ENCODE measurements at places on chromosomes 2 and 18. TPM values are rescaled to one million over a fixed set of nuclear protein-coding genes. Genes with fewer than 3 reads are reported as not detected.

- no peak overlapping the region for H3K27ac ChIP-seq
- no peaks in the 10 kb centered on the region for H3K36me3 ChIP-seq
- DNase-seq, result no peak
- no peaks in the 10 kb centered on the region for H3K27me3 ChIP-seq
- H3K4me3 ChIP-seq, result no peak overlapping the region
Measured at GRCh38 chr18:51009072-51009471, 20.9 kb upstream of the SMAD4 start.

CRACDL gene
- total RNA-seq, result not detected

- no peak overlapping the region for H3K27ac ChIP-seq
- H3K4me1 ChIP-seq, result peaks cover 3% of the 10 kb centered on the region
- no peak for DNase-seq
- no peaks in the 10 kb centered on the region for H3K27me3 ChIP-seq
- H3K36me3 ChIP-seq, result no peaks in the 10 kb centered on the region
- no peak overlapping the region for H3K4me3 ChIP-seq
Measured at GRCh38 chr2:48145845-48146452, 239.7 kb upstream of the FBXO11 start.

CCL20 gene
- not detected for total RNA-seq

TMEM87B gene
- total RNA-seq, result 19.8 TPM

DNA sequence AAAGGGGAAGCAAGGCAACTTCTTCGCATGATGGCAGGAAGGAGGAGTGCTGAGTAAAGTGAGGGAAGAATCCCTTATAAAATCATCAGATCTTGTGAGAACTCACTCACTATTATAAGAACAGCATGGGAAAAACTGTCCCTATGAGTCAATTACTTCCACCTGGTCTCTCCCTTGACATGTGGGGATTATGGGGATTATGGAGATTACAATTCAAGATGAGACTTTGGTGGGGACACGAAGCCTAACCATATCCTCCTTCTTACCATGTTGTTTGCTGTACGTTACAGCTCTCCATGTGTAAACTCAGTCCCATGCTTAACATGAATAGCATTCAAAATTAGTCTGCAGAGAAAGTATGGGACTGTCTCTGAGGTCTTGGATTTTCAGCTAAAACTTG, 1096.8 kb upstream of the ACVR2A start:
- H3K27ac ChIP-seq, result no peak overlapping the region
- H3K36me3 ChIP-seq, result no peaks in the 10 kb centered on the region
- no peak overlapping the region for H3K4me3 ChIP-seq
- H3K27me3 ChIP-seq, result no peaks in the 10 kb centered on the region
